ENCODE measurements at places on chromosomes 5 and 9.

DNA sequence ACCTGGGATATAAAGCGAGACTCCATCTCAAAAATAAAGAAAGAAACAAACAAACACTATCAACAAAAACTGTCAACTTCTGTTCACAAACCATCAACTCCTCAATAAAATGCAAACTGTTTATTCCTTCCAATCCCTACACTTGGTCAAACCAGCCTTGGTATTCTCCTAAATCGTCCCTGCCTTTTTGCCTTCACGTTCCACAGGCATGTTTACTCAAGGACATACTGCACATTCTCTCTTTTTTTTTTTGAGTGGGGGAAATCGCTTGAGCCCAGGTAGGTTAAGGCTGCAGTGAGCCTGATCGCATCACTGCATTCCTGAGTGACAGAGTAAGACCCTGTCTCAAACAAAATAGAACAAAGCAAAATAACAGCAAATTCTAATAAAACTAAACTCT, 13.0 kb downstream of the UBAP2 start:
- DNase-seq: no peak

DNA sequence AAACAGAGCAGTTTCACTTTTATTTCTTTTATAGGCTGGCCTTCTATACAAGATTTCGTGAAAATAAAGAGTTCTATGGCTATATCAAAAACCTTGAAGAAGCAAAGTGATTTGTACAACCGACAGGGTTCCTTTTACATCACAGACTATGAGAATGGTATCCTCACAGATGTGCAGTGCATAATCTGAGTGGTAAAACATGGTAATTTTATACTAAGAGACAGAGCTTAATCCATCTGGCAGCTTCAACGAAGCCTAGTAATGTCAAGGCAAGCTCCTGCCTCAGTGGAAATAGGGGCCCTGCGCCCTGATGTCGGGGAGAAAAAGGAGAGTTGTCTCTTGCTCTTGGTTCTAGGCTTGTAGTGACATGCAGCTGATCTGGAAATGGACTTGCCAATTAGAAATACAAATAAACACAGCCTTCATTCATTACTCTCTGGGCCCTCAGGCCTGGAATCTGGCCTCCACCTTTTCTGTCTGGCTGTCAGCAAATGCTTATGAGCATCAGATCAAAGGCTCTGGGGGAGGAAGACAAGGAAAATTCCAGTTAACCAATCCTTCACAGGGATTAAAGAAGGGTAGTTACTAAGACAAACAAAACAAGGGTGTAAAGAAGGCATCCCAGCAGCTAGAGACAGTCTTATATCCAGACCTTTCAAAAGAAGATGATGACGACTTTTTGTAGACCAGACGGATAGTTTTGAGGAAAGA, 33.6 kb upstream of the TRIM32 start:
- DNase-seq: no peak

GRCh38 chr9:115137526-115137925, 19.6 kb upstream of the TNC start:
- no peak for DNase-seq

DNA sequence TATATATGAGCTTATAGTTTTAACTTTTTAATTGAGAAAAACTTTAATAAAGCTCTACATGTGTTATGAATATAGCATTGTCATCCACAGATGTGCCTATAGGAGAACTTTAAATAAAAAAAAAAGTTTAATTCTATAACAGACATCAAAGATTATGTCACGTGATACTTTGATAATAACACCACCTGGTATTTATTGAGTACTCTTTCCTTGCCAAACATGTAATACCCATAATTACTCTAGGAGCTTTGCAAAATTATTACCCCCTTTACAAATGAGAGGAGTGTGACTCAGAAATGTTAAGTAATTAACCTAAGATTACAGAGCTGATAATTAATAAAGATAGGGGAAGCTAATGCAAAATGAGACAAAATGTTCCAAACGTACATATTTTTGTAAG, 43.0 kb downstream of the ITGA2 start:
- no peak for DNase-seq

- DNase-seq: no peak
Measured at GRCh38 chr9:83435301-83435700, 102.9 kb downstream of the FRMD3 start.

All from PC-9 (cell line).